ENCODE measurements at places on chromosomes 5 and 9. TPM values are rescaled to one million over a fixed set of nuclear protein-coding genes. Genes with fewer than 3 reads are reported as not detected.
A peak's percentile ranks its signal among the peaks of the same experiment; 100 is the strongest.

DNA sequence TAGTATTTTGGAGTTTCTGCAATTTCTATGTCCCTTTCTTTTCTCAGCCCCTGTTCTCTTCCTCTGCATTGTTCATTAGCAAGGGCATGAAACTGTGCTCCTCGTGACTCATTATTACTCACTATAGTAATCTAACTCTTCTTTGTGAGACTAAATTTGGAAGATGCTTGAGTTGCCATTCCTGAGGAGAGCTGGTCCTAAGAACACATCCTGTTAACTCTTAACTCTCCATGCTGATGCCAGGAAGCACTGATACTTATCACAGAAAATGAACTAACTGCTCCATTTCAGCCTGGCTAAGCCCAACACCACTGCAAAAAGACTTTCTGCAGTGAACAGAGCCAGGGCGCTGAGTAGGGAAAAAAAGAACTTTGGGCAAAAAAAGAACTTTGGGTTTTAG lies 10.6 kb upstream of the CSNK1A1 start:
- DNase-seq = peak; percentile 49

DNA sequence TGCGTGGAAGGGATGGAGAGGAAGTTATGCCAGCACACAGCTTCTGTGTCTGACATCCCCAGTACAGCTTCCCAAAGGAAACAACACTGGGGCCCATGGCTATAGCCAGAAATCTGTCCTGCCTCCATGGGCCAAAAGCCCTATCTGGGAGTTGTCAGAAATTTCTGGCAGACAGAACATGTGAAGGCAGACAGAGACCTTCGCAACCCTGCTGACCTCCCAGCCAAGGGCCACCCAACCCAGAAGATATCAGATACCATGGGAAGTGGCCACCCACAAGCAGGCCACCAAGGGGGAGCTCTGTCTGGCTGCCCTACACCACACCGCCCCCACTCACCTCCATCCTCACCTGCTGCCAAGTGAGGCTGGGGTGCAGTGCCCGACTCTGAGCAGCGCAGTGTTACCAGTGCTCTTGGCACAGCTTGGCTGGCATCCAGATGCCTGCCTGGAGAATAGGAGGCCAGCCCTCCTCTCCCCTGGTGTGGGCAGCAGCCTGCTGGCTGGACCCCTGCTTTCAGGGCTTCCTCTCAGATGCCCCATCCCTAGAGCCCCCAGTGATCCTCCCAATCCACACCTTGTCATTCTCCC lies 61.6 kb upstream of the NEURL1B start:
- no peak for DNase-seq

GRCh38 chr5:76765249-76765648 lies 49.3 kb downstream of the F2R start:
- no peak for DNase-seq

DNA sequence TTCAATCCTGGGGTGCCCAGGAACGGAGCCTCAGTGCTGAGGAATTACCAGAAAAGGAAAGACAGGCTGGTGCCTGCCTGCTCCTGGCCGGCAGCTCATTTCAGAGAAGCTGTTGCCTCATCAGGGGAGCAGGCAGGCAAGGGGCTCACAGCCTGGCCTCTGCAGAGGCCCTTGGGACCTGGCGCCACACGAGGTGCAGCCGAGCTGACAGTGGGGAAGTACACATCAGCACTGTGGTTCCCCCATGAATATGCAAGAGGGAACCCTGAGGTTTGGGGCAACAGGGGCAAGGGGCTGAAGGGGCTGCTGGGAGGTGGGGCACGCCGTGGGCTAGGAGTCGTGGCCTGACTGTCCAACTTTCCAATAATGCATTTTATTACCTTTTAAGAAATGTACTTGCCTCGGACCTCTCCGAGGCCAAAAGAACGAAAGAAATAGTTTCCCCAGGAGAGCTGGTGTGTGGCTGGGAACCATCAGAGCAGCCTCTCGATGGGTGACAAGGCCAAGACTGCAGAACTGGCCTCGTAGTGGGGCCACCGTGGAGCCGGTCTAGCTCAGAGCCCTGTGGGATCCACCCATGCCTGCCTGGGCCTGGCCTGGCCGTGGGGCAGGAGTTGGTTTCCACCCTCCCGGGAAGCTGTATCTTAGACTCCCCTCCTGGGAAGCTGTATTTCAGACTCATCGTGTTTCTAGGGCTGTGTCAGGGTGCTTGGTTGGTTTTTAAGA lies 198.6 kb downstream of the PAX5 start:
- DNase-seq = no peak

DNA sequence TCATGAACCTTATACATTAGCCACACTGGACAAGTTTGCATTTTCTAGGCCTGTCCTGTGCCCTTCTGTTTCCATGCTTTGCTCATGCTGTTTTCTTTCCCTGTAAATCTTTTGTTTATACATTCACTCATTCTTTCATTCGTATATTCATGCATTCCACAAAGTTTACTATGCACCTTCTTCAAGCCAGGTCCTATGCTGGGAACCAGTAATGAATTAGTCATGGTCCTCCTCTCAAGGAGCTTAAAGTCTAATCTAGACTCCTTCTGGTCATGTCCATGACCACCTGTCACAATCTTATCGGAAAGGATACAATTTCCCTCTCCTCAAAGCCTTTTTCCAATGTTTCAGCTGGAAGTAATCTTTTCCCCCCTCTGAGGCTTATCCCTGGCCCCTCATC lies 9.1 kb upstream of the XPA start:
- DNase-seq = no peak

DNA sequence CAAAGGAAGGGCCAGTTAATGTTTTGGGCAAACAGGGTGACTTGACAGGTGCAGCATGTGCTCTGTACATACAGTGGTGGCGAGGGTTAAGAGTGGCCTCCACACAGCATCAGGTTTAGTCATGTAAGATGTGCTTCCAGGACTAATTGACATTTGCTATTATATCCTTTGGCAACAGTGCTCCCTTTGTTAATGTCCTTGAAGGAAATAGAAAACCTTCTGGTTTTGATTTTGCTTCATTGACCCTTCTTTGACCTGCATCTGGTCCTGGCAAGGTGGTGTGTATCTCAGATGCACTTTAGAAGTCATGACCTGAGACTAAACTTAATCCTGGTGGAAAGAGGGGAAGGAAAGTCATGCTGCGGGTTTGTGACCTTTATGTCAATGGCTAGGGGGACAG lies 440.0 kb downstream of the ENC1 start:
- no peak for DNase-seq

DNA sequence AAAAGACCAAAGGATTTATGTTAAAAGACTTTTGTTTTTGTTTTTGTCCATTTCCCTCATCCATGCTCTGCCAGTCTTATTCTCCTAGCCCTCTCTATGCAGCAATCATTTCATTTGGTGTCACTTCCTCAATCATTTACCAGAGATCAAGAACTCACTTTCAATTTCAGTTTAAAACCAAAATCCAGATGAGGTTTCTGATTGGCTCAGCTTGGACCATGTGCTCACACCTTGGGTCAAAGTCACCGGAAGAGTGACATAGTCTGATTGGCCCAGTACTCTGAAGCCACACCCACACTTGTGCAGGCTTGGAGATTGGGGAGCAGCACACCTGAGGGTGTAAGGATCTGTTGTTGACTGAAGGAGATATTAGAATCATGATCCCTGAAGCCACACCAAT lies 79.6 kb downstream of the TLR4 start:
- no peak for DNase-seq

- no peak for DNase-seq
Observed at GRCh38 chr9:16136451-16136850, 583.6 kb downstream of the CCDC171 start.

- DNase-seq = no peak
Observed at GRCh38 chr9:21432672-21433425, 7.4 kb upstream of the IFNA1 start.

- no peak for DNase-seq
Observed at GRCh38 chr5:88923623-88924329, 40.8 kb upstream of the MEF2C start.

- DNase-seq = peak; percentile 38
Observed at GRCh38 chr5:28374492-28374967, 1336.1 kb upstream of the CDH9 start.

GRCh38 chr5:122697191-122697590 lies 77.7 kb upstream of the SNX2 start:
- no peak for DNase-seq

- DNase-seq = no peak
Observed at GRCh38 chr9:36306471-36307306, 48.4 kb upstream of the GNE start.

GRCh38 chr5:110815916-110816605 lies 77.3 kb downstream of the SLC25A46 start:
- DNase-seq = no peak

GRCh38 chr5:181281984-181282316 lies 21.0 kb upstream of the TRIM52 start:
- no peak for DNase-seq

DNA sequence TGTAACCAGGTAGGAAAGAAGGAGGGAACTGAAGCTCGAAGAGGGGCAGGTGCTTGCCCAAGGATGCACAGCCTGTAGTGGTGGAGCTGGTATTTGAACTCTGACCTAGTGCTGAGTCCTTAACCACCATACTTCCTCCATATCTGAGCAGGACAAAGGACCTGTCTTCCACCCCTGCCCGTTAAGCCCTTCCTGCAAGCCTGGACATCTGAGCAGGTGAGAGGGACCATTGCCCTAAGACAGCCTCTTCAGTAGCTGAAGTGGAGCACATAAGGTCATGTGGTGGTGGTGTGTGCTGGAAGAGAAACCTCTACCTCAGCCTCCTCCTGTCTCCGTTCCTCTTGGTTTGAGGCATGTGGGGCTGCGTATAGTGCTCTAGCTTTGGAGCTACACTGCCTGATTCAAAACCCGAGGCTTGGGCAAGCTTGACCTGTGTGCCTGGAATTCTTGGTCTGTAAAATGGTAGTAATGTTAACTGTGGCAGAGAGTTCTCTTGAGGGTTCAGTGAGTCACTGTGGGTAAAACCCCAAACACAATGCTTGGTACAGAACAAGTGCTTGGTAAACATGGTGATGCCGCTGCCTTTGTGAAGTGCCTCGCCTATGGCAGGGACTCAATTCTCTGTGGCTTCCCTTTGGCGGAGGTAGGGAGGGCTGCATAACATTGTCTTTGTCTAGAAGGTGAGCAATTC lies 7.4 kb downstream of the GALNT10 start:
- no peak for DNase-seq

DNA sequence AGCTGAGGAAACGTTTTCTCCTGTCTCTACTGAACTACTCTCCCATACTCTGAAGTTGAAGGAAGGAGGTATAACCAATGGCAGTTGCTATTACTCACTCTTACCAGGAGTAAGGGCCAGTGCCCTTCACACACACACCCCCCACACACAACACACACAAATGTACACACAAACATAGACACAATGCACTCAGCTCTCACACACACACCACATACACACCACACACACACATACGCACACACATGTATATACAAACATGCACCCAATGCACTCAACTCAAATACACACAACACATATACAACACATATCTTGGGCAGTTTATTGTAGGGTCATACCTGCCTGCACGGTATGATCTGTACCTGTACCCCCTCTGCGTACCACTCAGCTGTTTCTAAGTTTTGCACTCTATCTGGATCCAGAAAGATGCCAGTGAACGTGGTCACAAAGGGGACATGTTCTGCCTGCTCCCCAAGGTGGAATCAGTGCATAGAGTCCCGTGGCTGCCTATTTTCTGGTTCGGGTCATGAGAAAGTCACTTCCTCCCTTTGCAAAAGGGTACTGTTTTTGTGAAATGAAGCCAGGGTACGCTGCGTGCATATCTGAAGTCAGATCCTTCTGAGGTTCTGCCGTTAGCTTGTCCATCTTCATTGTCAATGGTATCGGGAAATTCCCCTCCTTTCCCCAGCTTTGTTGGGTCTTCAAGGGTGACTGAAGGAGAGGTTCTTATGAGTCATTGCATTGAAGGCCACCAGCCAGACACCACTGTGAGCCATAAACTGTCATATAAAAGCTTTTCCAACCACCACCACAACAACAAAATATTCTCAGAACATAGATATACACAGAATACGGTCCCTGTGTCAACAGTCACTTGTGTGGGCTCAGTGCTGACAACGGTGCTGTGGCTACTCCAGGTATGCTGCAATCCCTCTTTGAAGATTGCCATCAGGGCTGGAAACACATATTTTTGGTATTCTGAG lies 131.9 kb downstream of the UGCG start:
- DNase-seq = no peak

The AIF1L gene
- 6.3 TPM for polyA plus RNA-seq

The GMCL2 gene
- not detected for polyA plus RNA-seq

The VLDLR gene
- polyA plus RNA-seq = 12.2 TPM

The TEX48 gene
- not detected for polyA plus RNA-seq
